IPS-NIHi11 (cell line): ENCODE measurements at places on chromosomes 4 and X.

GRCh38 chr4:41377196-41377595 is 120.5 kb downstream of the UCHL1 start:
- DNase-seq = no peak

- peak; percentile 14 for DNase-seq
These were observed at the start of gene ERAS for GRCh38 chrX:48826135-48826875. Gene ERAS, plus strand, starts transcription at chrX:48826513. Its CDS starts 2,611 bp downstream, at chrX:48829124.

DNA sequence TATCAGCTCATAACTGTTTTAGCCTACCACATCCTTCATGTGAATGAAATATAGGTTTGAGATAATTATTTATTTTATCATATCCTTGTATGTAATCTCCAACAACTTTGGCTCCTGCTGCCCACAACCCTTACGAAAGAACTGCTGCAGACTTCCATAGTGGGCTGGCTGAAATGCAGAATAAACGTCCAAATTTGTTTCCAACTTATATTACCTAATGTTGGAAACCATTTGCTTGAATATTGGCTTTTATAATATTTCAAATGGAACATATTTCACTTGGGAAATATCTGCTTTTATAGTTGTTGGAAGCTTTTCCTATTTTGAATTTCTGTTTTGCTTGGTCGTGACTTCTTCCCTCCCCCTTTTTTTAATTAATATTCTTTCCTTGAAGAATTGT is 45.0 kb upstream of the ITM2A start:
- DNase-seq = no peak

GRCh38 chrX:109886122-109886761 is 116.7 kb upstream of the TMEM164 start:
- DNase-seq = peak; percentile 55

DNA sequence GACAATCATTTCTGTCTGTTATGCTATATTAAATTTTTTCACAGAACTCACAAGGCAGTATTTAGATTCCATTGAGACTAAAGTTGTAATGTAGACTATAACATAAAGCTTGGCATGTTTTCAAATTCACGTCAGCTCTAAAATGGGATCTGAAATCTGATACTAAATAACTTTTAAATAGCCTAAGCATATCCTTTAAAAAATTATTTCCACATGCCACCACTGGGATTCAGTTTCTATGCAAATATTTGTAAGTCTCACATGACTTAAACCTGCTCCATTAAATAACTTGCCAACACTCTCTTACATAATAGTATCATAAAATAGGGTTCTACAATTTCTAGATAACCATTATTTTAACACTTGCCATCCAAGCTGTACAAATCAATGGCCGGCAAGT is 32.4 kb downstream of the KLHL8 start:
- DNase-seq = peak; percentile 9

- DNase-seq = no peak
These were observed 47.4 kb upstream of the ZNF518B start for GRCh38 chr4:10504570-10505179.

- DNase-seq = no peak
These were observed 357.5 kb downstream of the RAPGEF2 start for GRCh38 chr4:159460371-159460770.

GRCh38 chr4:156888762-156889161 is 82.8 kb downstream of the PDGFC start:
- DNase-seq = no peak

- DNase-seq = no peak
These were observed 396.5 kb downstream of the DTHD1 start for GRCh38 chr4:36677874-36678273.

GRCh38 chr4:152554742-152555141 is 18.9 kb upstream of the FBXW7 start:
- DNase-seq = no peak

GRCh38 chrX:112577146-112577545 is 102.6 kb downstream of the LHFPL1 start:
- DNase-seq = no peak

GRCh38 chrX:48530736-48531135 is 8.8 kb upstream of the TBC1D25 start:
- no peak for DNase-seq

DNA sequence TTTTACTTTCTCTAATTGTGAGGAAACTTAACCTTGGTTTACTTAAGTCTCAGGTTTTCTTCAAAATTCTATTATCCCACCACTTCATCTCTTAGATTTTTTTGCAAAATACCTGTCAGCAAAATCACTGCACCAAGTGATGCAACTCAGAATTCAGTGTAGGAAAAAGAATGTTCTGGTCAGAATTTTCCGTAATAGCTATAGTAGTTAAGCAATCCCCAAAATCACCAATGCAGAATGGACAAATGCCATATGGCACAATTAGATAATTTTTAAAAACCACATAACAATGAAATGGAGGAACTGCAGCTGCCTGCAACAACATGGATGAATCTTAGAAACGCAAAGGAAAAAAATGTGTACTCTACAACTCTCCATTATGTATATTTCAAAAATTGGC is 373.1 kb downstream of the NAF1 start:
- DNase-seq = no peak

GRCh38 chrX:141469469-141469868 is 115.1 kb downstream of the SPANXA1 start:
- no peak for DNase-seq

GRCh38 chr4:629636-629914 is 4.2 kb downstream of the PDE6B start:
- DNase-seq = no peak

GRCh38 chr4:165312506-165312905 is 15.0 kb upstream of the MSMO1 start:
- no peak for DNase-seq

DNA sequence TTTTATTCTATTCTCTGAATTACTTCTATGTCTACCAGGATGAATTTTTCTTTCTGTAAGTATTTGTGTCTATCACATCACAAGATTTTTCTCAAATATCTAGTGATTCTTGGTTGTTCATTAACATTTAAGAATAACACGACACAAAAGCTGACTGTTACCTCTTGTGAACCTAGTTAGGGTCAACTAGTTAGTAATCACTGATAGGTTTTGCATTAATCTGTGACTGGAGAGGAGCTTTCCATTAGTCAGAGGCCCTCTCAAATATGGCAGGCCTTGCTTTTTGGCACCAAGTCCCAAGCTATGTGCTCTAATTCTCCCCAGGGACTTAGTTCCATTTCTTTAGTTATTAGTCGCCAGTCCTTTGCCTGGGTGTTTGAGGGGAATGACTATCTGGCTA is 259.2 kb downstream of the CFAP299 start:
- no peak for DNase-seq

DNA sequence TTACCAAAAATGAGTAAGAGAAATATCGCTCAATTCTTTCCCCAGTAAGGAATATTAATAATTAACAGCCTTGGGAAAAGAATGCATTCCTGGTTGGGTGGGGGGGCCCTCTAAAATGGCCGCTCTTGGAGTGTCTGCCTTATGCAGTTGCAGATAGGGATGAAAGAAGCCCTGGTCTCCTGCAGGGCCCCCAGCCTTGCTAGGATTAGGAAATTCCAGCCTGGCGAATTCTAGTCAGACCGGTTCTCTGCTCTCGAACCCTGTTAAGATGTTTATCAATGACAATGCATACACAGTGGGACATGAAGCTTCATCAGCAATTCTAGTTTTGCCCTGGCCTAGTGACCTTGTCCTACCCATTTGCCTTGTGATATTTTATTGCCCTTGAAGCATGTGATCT is 1047.7 kb upstream of the GRID2 start:
- DNase-seq = no peak

DNA sequence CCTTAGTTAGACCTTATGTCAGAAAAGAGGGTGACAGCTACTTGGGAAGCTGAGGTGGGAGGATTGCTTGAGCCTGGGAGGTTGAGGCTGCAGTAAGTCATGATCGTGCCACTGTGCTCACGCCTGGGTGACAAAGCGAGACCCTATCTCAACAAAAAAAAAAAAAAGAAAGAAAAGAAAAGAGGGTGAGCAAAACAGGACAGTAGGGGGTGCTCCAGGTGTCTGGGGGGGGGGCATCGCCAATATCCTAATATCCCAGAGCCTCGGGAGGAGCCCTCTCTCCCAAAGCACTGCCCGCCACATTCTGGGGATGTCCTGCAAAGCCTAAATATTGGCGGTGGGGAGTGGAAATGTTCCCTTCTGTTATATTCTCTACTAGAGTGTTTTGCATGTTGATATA is 120.9 kb upstream of the TBL1X start:
- no peak for DNase-seq

DNA sequence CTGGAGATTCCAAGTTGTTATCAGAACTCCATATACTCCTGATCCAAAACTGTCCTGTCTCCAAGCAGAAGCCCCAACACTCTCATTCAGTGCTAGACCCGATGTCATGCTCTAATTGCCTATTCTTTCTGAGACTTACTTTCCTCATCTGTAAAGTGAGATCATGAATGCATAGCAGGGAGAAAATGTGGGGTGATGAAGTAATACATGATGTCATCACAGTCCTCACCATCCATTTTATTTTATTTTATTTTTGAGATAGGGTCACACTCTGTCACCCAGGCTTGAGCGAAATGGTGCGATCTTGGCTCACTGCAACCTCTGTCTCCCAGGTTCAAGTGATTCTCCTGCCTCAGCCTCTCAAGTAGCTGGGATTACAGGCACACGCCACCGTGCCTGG is 1554.0 kb upstream of the ADGRL3 start:
- DNase-seq = no peak

DNA sequence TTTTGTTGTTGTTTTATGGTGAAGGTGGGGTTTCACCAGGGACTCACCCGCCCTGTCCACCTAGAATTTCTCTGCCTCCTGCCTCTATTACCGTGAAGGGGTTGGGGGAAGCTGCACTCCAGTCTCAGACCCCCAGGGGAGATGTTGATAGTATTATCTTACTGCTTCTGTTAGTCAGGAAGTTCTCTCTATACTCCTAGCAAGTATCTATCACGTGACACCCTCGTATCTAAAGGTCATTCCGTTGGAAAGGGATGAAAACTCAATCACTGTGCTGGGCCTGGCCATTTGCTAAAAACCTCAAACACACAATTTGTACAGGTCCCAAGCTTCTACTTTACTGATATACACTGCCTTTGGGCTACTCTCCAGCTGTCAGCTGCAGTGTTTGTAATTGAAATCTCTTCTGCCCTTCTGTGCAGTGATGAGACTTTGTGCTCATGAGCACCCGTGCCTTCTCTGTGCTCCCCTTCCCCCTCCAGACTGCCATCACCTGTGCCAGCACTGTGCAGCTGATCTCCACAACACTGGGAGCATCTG is 188.5 kb upstream of the ANXA3 start:
- DNase-seq = no peak

DNA sequence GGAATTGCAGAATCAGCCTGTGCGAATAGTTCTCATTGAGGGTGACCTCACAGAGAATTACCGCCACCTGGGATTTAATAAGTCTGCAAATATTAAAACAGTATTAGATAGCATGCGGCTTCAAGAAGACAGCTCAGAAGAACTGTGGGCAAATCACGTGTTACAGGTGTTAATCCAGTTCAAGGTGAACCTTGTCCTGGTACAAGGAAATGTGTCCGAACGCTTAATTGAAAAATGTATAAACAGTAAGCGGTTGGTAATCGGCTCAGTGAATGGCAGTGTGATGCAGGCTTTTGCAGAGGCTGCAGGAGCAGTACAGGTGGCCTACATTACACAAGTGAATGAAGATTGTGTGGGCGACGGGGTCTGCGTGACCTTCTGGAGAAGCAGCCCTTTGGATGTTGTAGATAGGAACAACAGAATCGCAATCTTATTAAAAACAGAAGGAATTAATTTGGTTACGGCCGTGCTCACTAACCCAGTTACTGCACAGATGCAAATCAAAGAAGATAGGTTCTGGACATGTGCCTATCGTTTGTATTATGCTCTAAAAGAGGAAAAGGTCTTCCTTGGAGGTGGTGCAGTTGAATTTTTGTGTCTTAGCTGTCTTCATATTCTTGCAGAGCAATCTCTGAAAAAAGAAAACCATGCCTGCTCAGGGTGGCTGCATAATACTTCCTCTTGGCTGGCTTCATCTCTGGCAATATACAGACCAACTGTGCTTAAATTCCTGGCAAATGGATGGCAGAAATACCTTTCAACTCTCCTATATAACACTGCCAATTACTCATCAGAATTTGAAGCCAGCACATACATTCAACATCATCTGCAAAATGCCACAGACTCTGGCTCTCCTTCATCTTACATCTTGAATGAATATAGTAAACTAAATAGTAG is 10.7 kb downstream of the BBS12 start:
- DNase-seq = no peak

DNA sequence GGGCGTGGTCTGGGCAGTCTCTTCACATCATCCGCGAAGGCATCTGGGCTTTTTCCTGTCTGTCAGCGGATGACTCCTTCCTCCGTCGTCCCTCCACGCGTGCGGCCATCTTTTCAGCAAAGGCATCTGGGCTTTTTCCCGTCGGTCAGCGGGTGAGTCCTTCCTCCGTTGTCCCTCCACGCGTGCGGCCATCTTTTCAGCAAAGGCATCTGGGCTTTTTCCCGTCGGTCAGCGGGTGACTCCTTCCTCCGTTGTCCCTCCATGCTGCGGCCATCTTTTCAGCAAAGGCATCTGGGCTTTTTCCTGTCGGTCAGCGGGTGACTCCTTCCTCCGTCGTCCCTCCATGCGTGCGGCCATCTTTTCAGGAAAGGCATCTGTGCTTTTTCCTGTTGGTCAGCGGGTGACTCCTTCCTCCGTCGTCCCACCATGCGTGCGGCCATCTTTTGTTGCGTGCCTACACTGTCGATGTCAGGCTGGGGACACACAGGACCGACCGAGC is 12.3 kb upstream of the TMEM271 start:
- no peak for DNase-seq

DNA sequence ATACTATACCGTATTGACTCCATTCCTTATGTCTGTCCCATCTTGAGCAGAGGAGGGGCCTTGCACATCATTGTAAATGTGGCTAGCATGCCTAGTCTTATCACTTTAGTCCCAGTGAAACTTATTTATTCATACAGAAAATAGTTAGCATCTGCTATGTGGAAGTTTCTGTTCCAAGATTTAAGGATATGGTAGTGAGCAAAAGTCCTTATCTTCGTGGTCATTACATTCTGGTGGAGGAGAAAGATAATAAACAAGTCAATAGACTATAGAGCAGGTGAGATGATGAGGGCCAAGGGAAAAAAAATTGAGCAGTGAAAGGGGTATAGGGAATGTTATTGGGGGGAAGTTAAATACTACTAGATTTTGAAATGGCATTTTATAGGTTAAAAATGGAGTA is 63.4 kb upstream of the PRRG3 start:
- no peak for DNase-seq

- peak; percentile 8 for DNase-seq
These were observed 13.1 kb upstream of the DRP2 start for GRCh38 chrX:101206471-101206870.

DNA sequence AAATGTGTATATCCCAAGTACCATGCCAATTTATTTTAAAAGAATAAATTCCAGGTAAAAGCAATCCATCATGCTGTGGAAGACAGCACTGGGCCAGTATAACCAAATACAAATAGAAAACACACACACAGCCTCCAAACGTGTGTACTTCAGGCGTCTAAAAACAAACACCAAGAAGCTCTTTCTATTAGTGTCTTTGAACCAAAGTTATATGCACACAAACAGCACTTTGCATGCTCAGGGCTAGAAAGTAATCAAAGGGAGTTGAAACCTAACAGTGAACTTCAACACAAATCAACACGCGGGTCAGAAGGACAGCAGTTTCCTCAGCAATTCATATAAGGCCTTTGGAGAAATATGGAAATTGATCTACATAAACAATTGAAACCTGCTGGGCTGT is 15.4 kb downstream of the GASK1B start:
- DNase-seq = no peak

- no peak for DNase-seq
These were observed 58.1 kb downstream of the SLC10A6 start for GRCh38 chr4:86791126-86791525.
